ENCODE measurements at places on chromosomes 1 and 21.
A peak's percentile ranks its signal among the peaks of the same experiment; 100 is the strongest.

DNA sequence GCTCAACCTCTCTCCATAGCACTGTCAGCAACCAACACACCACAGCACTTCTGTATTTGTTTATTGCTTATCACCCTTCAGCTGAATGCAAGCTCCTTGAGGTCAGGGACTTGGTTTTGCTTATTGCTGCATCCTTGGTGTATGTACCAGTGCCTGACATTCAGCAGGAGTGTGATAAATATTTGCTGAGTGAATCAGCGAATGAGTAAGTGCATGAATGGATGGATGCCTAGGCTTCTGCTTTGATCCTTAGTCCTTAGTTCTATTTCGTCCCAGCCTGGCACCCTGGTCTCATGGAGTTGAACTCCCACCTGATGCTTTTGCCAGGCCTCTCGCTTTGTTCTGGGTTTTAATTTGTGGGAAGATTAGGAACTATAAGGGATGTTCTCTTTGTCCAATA lies 88.2 kb downstream of the ZSCAN20 start:
- no peak for DNase-seq

DNA sequence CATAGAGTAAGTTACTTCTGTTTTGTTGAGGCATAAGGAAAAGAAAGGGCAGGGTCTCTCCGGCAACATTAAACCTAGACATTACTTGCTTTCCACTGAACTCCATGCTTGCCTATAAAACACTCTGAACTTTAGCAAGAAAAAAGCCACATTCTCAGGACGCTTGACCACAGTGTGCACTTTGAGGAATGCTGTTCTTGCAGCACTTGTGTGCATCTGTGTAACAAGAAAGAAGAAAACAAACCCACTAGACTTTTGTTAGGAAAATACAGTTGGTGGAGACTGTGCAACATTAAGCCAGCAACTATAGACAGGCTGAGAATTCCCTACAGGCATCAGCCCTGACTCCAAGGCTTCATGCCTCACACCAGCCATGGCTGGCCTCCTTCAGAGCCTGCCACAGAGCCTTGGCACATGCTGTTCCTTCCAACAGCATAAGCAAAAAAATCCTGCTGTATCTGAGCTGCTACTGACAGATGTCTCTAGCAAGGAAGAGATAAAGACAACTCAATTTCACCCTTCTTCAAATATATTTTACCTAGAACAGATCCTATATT lies 5.8 kb downstream of the PDZK1 start:
- DNase-seq, result no peak

GRCh38 chr1:230794871-230795605 lies 47.9 kb downstream of the CAPN9 start:
- DNase-seq, result no peak

- no peak for DNase-seq
Observed at GRCh38 chr1:4613606-4614370, 40.6 kb upstream of the AJAP1 start.

DNA sequence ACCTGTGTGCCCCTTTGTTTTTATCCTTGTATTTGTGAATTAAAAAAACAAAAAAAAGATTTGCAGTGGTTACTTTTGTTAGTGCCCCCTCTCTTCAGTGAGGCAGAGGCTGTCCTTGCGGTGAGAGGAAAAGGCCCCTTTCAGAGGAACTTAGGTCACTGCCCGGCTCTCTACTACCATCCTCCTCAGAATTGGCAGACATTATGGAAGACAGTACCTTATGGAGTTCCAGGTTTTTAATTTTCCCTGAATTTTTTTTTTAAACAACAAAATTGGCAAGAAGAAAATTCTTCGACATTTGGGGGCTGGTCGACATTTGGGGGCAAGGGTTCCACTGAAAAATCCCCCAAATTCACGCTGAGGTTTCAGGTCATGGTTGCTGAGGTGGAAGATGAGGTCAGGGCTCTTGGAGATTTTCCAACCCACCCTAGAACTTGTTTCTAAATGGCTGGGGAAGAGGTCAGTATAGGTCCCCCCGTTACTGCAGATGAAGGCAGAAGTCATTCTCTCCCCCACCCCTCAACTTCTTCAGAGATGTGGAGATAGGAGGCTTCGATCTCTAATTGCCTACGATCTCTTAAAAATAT lies 5.3 kb downstream of the RXFP4 start:
- no peak for DNase-seq

DNA sequence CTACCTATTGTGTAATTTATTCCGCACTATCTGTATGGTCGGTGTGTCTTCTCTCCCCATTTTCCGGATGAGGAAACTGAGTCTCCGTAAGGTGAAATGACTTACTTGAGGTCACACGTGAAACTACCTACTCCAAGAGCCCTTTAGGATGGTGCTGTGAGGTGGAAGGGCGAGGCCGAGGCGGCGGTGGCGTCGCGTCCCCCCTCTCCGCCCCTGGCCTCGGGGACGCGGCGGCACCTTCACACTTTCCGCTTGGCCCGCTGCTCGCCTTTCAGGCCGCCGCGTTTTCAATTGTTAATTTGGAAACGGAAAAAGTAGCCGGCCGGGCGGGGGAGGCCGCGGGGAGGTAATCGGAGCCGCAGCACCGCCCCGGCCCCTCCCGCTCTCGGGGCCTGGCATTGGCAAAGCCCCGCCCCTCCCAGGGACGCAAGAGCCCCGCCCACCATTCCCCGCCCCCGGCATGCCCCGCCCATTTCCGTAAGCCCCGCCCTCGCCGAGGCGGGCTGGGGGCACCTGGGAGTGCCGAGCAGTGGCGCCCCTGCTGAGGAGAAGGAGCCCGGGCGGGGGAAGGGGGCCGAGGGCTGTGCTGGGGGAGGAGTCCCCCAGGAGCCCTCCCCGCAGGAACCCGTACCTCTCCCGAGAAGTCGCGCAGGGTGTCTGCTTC lies 18.6 kb downstream of the KCNQ4 start:
- DNase-seq, result peak; percentile 83

- no peak for DNase-seq
Observed at GRCh38 chr1:247114351-247115140, 10.4 kb upstream of the ZNF669 start.

- DNase-seq, result no peak
Observed at GRCh38 chr1:223353939-223354338, 10.0 kb downstream of the SUSD4 start.

DNA sequence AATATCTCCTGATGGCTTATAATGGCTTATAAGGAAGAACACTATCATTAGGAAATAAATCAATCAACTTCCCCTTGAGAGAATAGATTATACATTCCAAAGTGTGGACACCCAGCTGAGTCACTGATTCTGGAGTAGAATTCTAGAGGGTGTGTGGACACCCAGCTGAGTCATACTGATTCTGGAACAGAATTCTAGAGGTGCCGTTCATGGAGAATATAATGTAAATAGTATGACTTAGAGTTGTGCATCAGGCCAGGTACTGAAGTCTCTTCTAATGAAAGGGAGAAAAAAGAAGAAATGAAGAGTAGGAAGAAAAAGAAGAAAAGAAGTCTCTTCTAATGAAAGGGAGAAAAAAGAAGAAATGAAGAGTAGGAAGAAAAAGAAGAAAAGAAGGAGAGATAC lies 2.4 kb upstream of the USP33 start:
- DNase-seq, result no peak

GRCh38 chr1:86461482-86461881 lies 7.2 kb upstream of the CLCA1 start:
- DNase-seq, result no peak

DNA sequence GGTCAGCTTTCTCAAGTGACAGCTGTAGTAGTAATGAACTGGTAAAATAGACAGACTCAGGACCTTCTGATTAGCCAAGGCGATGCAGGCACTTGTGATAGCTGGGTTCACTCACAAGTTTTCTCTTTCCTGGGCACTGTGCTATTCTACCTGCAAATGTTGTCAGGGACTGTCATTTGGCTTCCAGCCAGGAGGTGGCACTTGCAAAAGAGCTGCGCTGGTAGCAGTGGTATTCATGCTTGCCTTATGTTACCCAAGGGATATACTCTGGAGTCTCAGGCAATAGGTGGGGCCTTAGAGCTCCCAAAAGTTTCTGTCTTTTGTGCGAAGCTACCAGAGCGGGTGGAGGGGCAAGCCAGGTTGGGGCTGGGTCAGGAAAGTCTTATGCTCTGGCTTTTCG lies 23.5 kb downstream of the IFI44 start:
- no peak for DNase-seq

GRCh38 chr1:90925928-90926869 lies 95.6 kb downstream of the ZNF644 start:
- DNase-seq, result no peak

DNA sequence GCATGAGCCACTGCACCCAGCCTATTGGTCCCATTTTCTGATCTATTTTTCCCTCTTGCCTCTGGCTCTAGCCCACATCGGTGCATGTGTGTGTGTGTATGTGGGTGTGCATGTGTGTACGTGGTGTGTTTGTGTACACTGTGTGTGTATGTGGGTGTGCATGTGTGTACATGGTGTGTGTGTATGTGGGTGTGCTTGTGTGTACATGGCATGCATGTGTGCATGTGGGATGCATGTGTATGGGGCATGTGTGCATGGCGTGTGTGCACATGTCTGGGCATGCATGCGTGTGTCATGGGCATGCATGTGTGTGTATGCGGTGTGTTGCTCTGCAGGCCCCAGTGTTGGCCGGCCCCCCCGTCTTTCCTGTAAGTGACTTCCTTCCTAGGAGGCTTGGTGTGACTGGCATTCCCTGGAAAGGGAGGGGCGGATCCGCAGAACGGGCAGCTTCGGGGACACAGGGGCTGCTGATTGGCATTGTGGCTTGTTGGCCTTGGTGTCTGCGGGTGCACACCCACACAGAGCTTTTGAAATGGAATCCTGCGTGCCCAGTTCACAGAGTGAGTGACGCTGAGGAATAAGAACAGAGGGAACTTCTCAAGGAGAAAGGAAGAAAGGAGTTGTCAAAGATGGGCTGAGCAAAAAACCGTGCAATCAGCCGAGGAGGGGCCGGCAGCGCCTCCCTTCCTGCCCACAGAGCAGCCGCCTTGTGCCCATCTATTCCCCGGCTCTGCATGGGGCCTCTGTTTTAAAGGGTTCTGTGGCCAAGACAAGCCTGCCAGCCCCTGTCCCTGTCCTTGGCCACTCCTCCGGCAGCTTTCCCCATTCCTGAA lies 8.0 kb downstream of the PDXK start:
- no peak for DNase-seq

DNA sequence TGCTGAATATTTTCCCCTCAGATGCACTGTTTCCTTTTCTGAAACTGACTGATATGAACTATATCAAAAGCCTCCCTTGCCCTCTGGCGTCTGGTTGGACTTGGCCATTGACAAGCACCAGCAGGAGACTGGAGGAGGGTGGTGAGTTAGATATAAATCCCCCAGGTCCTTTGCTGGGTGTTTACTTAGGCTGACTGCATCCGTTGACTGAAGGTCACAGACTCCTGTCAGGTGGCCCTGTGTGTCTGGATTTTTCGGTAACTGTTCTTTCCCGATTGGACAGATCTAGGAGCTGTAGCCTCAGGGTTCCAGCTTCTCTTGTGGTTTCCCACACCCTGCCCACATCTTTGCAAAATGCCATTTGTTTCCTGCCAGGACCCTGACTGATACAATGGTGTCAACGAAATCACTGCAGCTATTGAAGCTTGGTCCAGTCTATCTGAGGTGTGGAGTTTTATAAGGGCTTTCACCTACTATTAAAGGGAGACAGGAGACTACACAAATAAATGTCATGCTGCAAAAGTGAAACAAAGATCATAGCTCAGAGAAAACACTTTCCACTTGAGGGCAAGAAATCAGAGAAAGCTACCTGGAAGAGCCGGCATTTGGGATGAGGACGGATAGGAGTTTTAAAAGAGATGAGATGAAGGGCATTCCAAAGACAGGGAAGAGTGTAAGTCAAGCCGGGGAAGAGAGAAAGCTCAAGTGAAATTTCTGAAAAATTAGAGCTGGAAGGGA lies 1.5 kb upstream of the MAGI3 start:
- DNase-seq, result no peak

DNA sequence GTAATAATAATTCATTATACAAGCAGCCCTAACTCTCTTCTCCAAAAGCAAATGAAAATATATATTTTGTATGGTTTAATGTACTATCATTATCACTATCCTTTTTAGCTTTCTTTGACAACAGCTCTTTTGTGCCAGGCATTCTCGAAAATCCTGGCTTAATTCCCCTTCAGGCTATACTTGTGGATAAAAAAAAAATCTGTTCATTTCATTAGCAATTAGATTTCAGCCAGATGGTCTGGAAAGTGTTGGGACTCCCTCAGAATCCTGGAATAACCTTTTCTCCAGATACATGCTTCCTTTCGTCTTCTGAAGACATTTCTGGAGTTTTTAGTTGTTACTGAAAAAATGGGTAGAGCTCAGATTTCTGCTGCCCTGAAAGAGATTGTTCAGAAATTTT lies 83.4 kb upstream of the PLPPR4 start:
- no peak for DNase-seq

GRCh38 chr1:7401814-7402547 lies 369.1 kb upstream of the VAMP3 start:
- DNase-seq, result no peak

DNA sequence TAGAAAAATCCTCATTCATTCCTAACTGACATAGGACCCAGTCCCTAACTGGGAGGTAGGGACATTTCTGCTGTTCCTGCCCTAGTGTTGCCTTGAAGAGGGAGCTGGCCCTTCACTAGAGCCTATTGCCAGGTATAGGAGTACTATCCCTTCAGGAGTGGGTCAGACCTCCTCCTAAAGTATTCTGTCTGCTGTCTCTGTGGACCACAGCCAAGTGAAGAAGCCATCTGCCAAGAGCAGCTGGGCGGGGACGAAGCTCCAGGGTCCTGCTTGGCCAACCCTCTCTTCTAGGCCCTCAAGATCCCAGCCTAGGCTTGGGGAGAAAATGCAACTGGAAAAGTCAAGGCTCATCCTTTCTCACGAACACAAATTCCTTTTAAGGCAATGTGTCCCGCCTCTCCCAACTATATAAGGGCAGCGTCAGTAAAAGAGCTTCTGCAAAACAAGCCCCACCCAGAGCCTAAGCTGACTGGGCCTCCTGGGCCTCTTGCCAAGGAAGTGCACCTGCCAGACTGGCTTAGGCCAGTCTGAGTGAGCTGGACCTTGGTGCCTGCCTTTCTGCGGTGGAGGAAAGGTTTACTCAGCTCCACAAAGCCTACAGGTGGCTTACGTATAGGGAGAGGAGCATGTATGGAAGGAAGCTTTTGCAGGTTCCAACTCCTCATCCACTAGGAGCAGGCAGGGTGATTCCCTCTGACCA lies 638 bp upstream of the TUFT1 start:
- DNase-seq, result peak; percentile 74

DNA sequence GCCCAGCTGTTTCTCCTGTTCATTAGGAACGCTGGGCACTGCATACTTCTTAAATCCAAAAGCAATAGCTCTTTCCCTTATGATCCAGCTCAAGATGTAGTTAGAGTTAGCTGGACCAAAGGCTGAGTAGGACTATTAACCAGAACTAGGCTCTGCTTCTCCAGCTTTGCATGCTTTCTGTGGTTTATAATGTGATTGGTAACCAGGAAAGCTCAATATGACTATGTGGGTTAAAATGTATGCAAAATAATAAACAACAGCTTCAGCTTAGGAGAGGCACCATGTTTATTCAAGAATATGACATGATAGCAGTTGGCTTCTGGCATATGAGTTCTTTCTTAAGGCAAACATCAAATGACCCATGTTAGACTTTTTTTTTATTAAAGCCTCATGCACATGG lies 73.8 kb downstream of the LYPLAL1 start:
- DNase-seq, result no peak
